NCI-H1092 treated with DMSO at 0.1 percent for 48 hours (cell line): ENCODE measurements at places on chromosomes 1 and 21.
A peak's percentile ranks its signal among the peaks of the same experiment; 100 is the strongest.

GRCh38 chr1:9004031-9004699 lies 22.1 kb downstream of the SLC2A7 start:
- no peak for DNase-seq

DNA sequence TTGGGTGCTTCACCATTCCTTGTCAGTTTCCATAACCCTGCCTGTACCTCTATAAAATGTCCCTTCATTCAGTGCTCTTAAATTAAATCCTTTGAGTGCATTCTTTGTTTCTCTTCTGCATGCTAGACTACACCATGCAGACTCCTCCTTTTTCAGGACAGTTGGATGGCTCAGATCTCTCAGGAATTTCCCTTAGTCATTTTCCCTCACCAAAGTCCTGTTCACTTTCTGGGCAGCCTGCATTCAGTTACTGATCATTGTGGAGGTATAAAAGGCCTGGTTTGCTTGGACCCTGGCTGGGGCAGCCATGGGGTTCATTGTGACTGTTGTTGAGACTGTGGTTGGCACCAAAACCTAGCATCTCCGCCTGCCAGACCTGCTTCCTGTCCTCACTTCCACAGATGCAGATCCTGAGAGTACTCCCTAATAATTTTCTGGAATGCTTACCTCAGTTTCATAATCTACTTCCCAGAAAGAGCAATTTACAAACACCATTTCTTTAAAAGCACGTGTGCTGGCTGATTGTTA lies 88.4 kb downstream of the PDE4B start:
- DNase-seq = no peak

GRCh38 chr1:183024317-183025009 lies 1.2 kb downstream of the LAMC1 start:
- DNase-seq = no peak

DNA sequence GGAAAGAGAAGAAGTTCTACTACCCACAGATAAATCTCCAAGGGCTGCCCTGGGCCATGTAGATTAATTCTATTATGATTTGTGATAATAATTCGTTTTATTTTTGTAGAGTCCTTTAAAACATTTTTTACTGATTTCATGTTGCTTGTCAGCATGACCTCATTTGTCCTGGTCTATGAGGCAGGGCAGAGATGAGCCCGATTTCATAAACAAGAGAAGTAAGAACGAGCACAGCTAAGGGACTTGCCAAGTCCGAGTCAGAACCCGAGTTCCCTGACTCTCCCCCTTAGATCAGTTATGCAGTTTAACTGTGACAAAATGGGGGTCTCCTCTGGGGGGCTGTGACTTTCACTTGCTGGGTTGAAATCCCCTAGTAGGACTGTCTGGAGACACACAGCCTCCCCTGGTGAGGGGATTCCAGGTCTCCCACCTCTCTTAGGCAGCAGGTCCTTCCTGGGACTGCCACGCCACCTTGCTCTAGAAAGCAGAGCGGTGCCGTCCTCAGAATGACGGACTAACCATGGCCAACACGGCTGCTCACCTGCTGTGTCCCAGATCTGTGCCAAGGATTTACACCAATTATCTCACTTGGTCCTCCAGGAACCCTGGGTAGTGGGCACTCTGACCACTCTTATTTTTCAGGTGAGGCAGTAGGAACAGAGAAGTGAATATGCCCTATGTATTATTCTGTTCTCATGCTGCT lies 31.0 kb upstream of the SOX13 start:
- DNase-seq = no peak

- DNase-seq = no peak
Measured at GRCh38 chr1:81756872-81757271, 43.9 kb upstream of the ADGRL2 start.

GRCh38 chr1:170494369-170494768 lies 37.6 kb upstream of the GORAB start:
- no peak for DNase-seq

GRCh38 chr1:6116137-6116536 lies 64.0 kb downstream of the CHD5 start:
- no peak for DNase-seq

DNA sequence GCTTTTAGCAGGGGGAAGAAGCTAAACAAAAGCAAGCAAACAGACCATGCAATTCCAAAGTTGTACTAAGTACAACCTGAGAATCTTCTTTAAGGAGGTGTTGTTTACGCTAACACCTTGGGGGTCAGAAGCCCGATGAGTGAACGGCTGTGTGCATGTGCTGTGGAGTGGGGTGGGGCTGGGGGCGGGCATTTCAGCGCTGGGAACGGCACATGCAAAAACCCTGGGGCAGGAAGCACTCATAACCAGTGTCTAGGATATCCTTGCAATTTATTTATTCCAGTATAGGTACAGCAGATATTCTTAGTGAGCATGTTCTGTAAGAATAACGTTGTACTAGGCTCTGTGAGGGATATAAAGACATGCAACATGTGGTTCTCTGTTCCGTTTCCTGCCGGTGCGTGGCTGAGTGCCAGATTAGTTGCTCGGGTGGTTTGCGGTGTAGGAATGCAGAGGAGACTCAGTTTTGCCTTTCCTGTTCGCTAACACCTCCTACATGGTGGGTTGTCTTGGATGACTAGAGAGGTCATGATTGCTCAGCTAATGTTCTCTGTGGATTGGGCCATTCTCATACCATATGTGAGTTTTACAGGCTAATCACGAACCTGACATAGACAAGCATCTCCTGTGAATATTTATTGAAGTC lies 3.7 kb downstream of the FASLG start:
- DNase-seq = no peak

DNA sequence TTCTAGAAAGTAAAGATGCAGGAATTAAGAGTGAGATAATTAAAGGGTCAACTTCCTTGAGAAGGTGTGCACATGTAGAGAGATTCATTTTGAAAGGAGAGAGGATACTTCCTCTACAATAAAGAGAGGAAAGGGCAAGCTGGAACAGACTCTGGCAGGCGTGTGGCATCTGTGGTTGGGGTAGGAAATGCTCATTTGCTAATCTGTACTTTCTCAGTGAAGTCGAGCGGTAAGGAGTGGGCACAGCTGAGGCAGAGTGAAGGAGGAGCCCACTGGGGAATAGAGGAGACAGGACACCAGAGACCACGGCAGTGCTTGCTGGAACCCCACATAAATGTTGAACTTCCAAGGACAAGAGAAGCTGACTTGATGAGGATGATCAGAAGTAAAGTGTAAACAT lies 49.1 kb downstream of the PCSK9 start:
- DNase-seq = no peak

DNA sequence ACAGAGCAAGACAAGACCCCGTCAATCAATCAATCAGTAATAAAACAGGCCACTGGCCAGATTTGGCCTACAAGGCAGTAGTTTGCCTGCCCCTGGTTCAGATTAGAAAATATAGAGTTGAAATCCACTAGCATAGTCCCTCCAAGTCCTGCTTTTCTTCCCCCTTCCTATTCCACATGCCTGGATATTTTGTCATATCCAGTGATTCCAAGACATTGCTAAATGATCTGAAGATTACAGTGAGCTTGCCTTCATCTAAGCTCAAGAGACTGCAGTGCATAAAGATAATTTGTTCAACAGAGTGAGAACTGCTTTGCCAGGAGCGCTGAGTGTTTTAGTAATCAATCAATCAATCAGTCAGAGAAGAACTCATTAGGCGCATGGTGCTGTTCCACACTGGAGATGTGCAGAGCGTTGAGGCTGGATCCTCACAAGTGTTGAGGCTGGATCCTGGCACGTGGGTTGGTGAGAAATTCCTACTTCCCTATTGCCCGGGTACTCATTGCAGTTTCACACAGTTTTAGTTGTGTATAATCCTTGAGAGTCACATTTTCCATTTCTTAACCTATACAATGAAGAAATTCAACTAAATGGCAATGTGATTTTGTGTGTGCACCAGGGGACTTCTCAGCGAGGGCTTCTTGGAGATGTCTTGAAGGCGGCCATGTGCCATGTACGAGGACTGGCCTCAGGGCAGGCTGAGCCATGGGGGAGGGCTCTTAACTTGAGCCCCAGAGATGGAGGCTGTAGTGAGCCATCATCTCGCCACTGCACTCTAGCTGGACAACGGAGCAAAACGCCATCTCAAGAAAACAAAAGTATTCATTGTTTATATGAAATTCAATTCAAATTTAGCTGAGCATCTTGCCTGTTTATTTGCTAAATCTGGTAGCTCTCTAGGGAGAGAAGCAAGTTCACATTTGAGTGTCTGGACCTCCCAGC lies 76.3 kb downstream of the TOMM20 start:
- DNase-seq = no peak

DNA sequence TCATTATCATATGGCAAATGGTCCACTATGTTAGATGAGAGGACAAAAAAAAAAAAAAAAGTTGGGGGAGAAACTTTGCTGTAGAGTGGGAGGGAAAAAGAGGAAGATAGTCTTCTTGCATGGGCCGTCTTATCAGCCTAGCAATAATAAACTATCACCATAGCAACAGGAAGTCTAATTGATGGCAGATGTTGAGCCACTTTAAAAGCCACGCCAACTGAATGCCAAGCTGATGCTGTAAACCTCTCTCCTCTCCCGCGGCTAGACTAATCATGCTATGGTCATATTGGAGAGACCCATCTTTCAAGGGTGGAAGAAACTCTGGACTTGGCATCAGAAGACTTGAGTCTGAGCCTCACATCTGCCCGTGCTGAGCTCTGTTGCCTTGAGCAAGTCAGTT lies 122.2 kb upstream of the HOOK1 start:
- peak; percentile 53 for DNase-seq

DNA sequence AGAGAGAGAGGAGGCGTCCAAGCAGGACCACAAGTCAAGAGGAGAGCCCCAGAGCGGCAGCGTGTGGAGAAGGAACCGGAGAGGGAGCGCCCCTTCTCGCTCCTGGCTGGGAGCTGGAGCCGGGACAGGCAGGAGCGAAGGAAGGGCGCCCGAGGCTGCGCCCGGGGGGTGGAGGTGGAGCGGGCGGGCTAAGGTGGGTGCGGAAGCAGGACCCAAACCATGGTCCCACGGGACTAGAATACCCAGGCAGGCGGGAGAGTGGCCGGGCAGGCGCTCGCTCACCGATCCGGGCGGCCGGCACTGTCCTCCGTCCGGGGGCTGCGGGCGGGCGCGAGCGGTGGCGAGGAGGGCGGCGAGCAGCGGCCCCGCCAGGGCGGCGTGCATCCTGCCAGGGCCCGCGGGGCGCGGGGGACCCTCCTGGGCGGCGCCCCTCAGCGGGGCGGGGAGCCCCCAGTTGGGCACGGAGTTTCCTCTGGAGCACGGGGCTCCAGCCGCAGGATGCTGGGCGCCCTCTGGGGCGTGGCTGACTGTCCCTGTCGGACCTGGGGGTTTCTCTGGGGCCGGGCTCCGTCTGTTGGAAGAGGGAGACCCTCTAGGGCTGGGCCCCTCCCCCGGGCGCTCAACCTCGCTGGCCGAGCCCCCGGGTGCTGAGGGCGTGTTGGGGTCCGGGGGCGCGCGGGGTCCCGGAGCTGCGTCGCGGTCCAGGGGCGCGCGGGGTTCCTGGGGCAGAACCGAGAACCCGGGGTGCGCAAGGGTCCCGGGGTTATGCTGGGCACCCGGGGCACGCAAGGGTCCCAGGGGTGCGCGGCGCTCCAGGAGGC lies 569 bp downstream of the TRABD2B start:
- no peak for DNase-seq

- DNase-seq = no peak
Measured at GRCh38 chr1:51345300-51345687, 14.9 kb upstream of the TTC39A start.

- DNase-seq = no peak
Measured at GRCh38 chr1:87121711-87122163, 206.9 kb upstream of the LMO4 start.

- no peak for DNase-seq
Measured at GRCh38 chr1:109045595-109045994, 3.7 kb upstream of the WDR47 start.

DNA sequence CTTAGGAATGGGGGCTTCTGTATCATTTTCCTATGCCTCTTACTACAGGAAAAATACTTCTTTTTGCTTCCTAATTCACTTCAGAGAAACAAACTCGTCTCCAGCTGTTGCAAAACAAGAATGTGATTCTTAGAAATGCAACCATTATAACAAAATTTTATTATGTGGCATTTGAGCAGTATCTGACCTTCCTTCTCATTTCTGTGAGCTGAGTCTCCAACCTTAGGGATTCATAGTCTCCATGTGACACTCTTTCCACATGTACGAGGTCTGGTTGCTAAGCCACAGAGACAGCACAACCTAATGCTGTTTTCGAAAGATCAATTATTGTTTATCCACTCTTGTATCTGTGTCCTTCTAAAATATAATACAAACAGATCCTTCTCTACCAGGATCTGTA lies 75.3 kb upstream of the RGS4 start:
- no peak for DNase-seq

DNA sequence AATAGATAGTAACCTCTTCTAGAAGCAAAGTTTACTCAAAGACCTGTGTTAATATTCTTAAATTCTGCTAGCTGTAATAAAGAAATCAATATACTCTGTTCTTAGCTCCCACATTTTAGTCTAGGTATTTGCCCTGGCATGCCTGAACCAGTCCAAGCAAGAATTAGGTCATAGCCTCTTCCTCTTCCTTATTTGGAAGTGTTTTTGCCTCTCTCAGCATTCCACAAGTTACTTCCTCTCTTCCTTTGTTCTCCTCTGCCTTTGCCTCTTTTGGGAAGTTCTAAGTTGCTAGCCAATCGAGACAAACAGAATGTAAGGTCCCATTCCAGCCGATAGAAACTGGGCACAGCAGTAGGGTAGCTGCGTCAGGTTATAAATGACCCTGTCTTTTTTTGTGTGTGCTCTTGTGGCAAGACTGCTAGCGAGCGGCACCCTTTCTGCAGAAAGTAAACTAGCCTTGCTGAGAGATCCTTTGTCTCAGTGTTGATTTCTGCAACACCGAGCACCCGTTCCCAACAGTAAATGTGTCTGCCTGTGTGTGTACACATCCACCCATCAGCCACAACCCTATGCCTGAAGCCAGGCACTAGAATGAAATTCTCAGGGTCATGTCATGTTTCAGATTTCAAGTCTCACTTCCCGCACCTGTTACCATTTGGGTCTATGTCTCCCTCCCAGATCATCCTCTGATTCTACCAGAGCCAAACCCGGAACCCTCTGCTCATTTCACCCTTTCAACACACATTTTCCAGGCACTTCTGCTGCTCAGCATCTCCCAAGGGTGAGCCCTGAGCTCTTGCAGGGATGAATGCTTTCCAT lies 37.5 kb downstream of the LRRC3 start:
- no peak for DNase-seq

DNA sequence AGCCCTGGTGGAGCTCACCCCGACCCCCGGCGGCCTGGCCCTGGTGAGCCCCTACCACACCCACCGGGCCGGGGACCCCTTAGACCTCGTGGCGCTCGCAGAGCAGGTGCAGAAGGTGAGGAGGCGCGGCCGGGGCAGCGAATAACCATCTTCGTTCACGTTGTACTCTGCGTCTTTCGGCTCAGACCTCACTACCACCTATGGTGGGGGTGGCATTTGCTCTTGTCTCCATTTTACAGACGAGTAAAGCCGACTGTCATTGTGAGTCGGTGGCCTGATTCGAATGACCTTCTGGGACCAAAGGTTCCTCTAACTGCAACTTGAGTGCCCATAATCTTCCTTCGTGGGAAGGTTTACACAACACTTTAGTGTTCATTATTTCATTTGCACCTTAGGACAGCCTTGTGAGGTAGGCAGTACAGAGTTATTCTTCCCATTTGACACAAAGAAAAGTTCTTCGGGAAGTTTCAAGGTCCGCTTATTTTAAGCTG lies 506 bp downstream of the C1orf50 start:
- DNase-seq = no peak
